Left forelimb (tissue), 1 donor: ENCODE measurements at places on chromosomes 13 and 19.

- DNase-seq: no peak
Observed at GRCh38 chr13:41427666-41428065, 29.7 kb upstream of the RGCC start.

DNA sequence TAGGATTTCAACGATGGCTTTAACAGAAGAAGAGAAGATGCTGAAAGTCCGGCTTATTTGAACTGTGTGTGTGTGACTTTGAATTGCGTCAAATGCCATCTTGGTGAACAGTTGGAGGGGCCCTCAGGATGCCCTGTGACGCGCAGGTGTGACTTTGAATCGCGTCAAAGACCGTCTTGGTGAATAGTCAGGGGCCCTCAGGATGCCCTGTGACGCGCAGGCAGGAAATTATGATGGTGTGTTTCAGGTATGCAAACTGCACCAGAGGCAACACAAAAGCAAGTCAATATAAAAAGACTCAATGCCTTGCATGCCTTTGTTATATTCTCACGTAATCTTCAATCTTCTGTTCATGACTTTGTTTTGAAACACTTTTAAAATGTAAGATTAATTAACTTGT is 29.2 kb downstream of the ATP11A start:
- DNase-seq: no peak

- no peak for DNase-seq
Observed at GRCh38 chr19:44576843-44577565, 36.4 kb upstream of the IGSF23 start.

DNA sequence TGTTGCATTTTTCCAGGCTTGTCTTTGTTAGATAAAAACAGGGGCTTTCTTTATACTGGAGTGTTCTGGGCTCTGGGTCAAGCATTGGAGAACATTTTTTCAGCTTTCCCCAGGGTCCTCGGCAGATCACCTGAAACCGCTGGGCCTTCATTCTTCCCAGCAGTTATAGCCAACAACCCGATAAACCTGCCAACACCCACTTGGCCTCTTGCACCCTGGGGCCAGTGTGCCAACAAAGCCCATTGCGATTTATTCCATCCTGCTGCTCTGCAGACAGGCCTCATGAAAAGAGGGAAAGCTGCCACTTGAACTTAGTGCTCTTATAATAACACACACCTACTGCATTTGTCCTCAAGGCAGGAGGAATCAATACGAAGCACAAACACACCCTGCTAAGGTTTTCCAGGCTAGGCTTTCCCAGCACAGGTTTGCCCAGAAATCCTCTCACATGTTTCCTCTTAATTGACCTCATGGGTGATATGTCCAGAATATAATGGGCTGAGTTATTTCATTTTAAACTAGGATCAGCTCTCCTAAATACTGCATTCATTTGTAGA is 669.3 kb downstream of the LIG4 start:
- DNase-seq: no peak

DNA sequence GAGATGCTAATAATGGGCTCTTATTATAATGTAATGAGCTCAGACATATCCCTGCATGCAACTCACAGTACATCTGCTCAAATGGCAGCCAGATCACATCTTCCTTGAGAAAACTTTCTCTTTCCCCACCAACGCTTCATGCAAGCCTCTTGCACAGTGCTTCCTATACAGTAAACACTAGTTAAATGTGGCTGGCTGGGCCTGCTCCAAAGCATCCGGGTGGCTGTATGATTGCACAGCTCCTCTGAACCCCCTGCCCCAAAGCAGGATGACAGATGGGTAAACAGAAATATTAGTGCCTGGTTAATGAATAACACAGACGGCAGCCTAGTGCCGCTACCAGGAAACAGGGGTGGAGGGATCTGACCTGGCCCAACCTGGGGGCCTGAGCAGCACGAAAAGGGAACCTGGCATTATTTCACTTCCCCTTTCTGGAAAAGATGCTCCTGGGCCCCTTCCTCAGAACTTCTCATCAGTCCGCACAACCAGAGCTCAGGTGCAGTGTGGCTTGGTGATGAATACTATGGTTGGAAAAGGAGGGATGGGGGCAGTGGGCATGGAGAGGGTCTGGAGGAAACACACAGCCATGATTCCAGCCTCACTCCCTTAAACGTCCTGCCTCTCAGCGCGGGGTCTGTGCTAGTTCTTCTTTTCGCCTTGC is 10.8 kb downstream of the FFAR2 start:
- no peak for DNase-seq

DNA sequence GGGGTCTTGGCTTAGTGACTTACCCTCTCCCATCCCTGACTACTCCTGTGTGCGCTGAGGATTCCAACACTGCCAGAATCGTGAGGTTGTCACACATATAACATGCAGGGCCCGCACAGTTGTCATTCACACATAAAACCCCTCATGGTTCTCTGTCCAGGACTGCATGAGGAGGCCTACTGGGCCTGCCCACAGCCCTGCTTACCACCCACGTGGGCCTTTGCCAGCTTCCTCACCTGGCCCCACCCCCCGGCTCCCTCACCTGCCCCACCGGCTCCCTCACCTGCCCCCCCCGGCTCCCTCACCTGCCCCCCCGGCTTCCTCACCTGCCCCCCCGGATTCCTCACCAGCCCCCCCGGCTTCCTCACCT is 197.2 kb downstream of the TEX29 start:
- DNase-seq: no peak

DNA sequence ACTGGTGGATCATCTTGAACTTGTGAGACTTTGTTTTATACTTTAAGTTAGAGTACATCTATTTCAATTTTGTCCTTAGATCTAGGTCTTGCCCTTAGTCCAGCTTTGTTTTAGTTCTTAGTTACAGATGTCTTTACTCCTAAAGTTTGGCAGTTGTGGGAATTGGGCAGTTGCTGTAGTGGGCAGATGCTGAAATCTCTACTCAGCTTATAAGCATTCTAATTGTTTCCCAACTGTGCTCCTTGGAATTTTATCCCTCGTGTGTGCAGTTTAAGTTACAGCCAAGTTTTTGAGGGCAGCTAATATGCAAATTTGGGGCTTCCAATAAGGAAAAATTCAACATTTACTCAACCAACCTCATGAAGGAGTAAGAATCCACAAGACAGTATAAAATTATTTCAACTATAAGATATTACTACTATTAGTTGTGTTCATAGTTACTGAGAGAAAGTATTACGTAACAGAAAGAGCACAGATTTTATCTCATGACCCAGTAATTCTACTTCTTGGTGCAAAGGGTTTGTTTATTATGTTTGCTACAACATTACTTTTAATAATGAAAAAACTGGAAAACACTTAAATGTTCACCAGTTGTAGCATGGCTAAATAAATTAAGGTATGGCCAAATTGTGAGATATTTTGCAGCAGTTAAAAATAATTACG is 32.9 kb downstream of the CCDC122 start:
- no peak for DNase-seq

GRCh38 chr19:5955636-5955935 is 22.4 kb downstream of the RANBP3 start:
- no peak for DNase-seq

DNA sequence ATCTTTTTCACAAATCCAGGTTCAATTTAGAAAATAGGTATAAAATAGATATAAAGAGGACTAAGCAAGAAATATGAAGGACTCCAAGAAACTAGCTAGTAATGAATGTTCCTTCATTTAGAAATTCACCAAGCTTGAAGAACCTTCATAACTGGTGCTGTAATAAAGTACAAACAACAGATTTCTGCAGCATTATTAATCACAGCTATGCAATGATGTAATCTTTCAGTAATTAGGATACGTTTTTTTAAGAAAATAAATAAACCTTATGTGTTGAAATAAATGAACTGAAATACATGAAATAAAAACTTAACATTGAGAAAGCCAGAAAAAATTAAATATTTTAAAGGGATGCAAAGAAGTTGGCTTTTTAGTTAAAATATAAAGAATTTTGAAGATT is 236.1 kb downstream of the RGCC start:
- DNase-seq: no peak

- DNase-seq: no peak
Observed at GRCh38 chr13:43368003-43368402, 344.6 kb downstream of the DNAJC15 start.

GRCh38 chr13:28530729-28531076 is 35.8 kb upstream of the FLT1 start:
- no peak for DNase-seq

DNA sequence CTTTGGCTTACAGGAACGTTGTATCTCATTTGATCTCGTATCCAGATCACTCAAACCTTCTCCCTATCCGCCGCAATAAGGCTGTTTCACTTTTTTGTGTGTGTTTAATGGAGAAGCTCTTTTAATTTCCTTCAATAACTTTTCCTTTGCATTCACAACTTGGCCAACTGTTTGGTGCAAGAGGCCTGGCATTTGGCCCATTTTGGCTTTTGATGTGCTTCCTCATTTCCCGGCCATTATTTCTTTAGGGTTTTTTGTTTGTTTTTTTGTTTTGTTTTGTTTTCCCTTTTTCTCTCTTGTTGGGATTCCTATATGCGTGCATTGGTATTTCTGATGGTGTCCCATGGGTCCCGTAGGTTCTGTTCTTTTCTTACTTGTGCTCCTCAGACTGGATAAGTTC is 6.1 kb upstream of the UPF3A start:
- DNase-seq: no peak

DNA sequence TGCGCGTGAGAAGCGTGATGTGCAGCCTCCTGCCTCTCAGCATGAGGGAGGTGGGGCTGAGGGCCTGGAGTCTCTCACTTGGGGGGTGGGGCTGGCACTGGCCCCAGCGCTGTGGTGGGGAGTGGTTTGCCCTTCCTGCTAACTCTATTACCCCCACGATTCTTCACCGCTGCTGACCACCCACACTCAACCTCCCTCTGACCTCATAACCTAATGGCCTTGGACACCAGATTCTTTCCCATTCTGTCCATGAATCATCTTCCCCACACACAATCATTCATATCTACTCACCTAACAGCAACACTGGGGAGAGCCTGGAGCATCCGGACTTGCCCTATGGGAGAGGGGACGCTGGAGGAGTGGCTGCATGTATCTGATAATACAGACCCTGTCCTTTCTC is 8.7 kb downstream of the CD177 start:
- DNase-seq: no peak

DNA sequence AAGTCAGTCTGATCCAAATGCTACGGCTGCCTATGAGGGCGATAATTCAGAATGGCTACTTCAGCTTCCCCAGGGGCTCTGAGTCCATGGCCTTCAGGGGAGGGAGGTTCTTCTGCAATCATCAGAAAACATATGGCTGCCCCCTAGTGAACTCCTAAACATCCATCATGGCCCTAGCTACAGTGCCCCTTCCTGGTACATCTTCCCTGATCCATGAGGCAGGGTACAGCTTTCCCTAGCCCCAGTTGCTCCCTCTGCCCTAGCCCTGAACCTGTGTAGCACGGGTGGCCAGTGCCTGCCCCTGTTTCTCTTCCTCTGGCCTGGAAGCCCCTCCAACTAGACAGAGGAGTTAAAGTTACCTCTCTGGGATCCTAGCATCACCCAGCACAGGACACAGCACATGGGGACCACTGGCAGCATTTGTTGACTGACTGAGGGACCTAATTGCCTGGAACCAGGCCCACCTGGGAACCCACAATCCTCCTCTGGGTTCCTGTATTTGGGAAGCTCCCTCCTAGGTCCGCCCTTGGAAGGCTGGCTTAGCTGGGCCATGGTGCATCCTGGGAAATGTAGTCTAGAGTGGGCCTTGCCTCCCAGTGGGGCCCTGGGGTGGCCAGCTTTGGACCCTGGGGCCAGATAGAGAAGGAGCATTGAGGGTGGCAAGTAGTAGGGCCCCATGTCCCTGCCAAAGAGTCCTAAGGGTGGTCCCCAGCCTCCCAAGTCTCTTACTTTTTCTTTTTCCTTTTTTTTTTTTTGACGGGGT is 17.7 kb upstream of the SEMA6B start:
- DNase-seq: no peak

GRCh38 chr19:35023428-35023827 is 6.8 kb upstream of the SCN1B start:
- no peak for DNase-seq

DNA sequence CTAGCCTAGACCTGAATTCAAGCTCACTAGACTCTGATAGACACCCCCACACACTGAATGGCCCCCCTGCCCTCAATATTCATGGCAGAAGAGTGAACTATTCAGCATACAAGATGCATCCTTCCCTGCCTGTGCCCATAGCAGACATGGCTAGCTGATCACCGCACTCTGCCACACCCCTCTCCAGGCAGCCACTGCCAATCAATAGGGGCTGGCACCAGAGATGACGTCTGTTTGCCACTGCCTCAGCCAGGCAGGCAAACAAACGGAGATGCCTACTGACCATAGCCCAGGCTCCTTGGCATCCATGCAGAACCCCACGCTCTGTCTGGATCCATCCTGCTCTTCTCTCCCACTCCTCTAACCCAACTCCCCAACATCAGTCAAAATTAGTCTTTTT is 13.8 kb upstream of the NPAS1 start:
- no peak for DNase-seq

GRCh38 chr19:49362929-49363267 is 682 bp upstream of the TEAD2 start:
- DNase-seq: peak; percentile 78

- DNase-seq: no peak
Observed at GRCh38 chr13:113196970-113197737, 11.3 kb downstream of the PCID2 start.

GRCh38 chr13:89136678-89137077 is 1465.5 kb downstream of the SLITRK5 start:
- DNase-seq: no peak

- DNase-seq: no peak
Observed at GRCh38 chr13:35157143-35157755, 215.2 kb downstream of the NBEA start.

- no peak for DNase-seq
Observed at GRCh38 chr13:79349011-79349410, 57.0 kb downstream of the RBM26 start.

- DNase-seq: no peak
Observed at GRCh38 chr13:27670861-27671260, 49.2 kb downstream of the POLR1D start.

GRCh38 chr13:106534639-106535551 is 567 bp downstream of the EFNB2 start:
- peak; percentile 73 for DNase-seq
